ENCODE measurements at places on chromosomes 16 and 17.

DNA sequence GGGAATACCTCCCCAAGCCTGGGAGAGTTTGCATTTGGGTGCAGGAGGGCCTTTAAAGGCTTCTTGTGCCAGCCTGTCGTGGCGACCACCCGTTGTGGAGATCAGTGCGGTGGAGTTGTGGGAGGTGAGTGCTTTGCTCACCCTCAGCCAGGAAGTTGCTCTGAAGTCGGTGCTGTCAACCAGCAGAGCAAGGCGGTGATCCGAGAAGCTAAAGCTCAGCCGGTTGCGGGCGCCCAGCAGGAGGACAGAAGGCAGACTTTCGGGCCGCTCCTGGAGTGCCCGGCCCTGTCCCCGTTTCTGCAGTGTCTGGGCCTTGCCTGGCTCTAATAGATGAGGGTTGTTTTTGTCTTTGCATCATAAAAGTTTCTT lies 1.4 kb downstream of the UBE2I start:
- DNase-seq, result peak; percentile 56

GRCh38 chr17:1769822-1770477 lies 8.1 kb downstream of the SERPINF1 start:
- no peak for DNase-seq

DNA sequence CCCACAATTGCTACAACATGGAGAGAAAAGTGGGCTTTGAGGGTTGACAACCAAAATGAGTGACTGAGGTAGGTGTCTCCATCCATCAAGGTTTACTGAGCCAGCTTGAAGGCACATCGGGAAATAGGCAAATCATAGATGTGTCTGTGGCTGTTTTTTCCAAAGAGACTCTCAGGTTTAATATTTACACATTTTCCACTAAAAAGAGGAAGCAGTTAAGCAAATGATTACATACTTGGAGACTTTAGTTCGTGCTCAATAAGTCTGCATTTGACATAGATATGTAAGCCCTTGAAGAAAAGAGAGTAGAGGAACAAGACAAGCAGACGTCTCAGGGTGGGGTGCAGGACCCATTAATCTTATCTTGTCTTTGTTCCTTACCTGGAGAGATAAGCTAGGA lies 148.9 kb upstream of the COX10 start:
- no peak for DNase-seq

- no peak for DNase-seq
Observed at GRCh38 chr17:35936063-35936462, 5.5 kb upstream of the RDM1 start.

GRCh38 chr17:66228887-66229782 lies at the start of gene APOH:
Gene APOH (minus strand): TSS chr17:66229415. CDS start chr17:66229379, 36 bp downstream.
- DNase-seq, result no peak

Measured in activated CD4-positive, alpha-beta T cell treated with anti-CD3 and anti-CD28 coated beads, Interleukin-2, amount 10 ng/mL, durations not matched to agents 7 days and 5 days (primary cell).